PC-9 (cell line): ENCODE measurements at places on chromosomes 16 and 17.

- no peak for DNase-seq
- no peak overlapping the region for H3K4me3 ChIP-seq
- H3K4me1 ChIP-seq, result peaks cover 5% of the 10 kb centered on the region; the same call in 1 of the 2 replicates
- no peak overlapping the region for H3K27ac ChIP-seq
- no peaks in the 10 kb centered on the region for H3K36me3 ChIP-seq
These were observed 5.7 kb upstream of the ATP2A3 start for GRCh38 chr17:3969963-3970362.

DNA sequence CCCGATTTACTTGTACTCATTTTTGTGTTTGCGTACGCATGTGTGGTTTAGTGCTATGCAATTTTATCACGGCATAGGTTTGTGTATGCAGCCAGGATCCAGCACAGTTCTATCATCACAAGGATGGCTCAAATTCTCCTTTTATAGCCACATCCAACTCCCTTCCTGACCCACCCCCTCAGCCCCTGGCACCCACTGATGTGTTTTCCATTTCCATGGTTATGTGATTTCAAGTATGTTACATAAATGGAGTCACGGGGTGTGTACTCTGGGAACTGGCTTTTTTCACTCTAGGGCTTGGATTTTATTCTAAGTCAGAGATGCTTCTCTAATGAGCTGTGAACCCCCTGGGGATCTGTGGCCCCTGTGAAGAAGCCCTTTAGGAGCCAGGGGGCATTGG is 16.8 kb downstream of the IL4R start:
- H3K27me3 ChIP-seq, result no peaks in the 10 kb centered on the region
- H3K27ac ChIP-seq, result no peak overlapping the region
- peaks cover 32% of the 10 kb centered on the region for H3K4me1 ChIP-seq
- peaks cover 29% of the 10 kb centered on the region; the same call in 1 of the 2 replicates for H3K36me3 ChIP-seq
- no peak for DNase-seq
- H3K4me3 ChIP-seq, result no peak overlapping the region

- H3K36me3 ChIP-seq, result no peaks in the 10 kb centered on the region
- peak overlapping the region; percentile 56 for H3K27ac ChIP-seq
- H3K27me3 ChIP-seq, result no peaks in the 10 kb centered on the region
- peaks cover 38% of the 10 kb centered on the region for H3K4me1 ChIP-seq
- peak; percentile 88 for DNase-seq
These were observed 114.0 kb downstream of the CMIP start for GRCh38 chr16:81558444-81559175.

DNA sequence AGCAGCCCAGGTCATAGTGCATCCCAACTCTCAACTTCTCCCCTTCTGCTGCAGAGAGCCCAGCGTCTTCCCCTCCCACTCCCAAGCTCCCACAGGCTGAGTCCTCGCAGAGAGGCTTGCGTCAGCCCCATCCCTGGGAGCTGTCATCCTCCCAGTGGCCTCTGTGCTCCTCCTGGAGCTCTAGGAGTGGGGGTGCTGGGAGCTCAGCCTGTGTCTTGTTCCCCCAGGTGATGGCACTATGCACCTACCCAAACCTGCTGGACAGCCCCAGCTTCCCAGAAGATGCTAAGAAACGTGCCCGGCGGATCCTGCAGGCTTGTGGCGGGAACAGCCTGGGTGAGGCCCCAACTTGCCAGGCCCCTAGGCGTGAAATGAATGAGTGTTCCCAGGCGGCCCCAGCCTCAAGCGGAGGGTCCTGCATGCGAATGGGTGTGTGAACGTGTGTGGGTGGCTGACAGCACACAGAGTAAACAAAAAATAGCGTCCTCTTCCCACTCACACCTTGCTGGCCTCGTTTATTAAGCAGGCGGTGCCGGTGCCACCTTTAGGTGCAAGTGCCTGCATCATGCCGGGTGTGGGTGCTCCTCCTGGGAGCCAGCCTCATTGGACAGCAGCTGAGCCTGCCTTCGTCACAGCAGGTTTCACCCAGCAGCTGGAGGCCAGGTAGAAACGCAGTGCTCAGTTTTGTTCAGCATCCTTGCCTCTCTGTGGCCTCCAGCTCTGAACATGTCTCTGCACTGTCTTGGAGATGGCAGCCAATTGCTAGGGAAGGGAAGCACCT is 16.5 kb downstream of the GPT2 start:
- H3K27me3 ChIP-seq, result no peaks in the 10 kb centered on the region
- H3K4me1 ChIP-seq, result peaks cover 5% of the 10 kb centered on the region
- peaks cover 13% of the 10 kb centered on the region for H3K36me3 ChIP-seq

DNA sequence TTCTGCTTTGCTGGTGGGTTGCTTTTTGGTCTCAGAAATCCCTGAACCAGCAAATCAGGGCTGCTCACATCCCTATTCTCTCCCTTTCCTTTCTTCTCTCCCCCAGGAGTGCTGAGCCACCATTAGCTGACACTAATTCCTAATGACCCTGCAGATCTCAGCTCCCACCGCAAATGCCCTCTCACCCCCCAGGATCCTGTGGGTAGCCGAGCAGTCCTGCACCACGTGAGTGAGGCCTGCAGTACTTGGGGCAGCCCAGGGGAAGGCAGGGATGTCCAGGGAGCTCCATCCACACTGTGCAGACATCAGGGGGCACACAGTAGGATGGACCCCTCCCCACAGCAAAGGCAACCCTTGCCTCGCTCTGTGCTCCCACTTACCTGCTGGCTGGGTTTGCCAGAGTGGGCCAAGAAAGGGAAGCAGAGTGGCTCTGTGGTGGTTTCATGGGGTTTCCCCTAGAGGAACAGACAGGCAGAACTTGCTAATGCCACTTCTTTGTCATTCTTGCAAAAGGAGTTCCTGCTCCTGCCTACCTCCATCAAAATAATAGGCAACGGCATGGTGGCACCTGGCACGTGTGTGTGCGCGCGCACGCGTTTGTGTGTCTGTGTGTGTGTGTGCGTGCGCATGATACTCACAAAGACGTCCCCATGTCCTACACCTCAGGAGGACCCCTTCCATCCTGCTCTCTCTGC is 135.6 kb downstream of the GAS7 start:
- DNase-seq, result no peak
- H3K4me3 ChIP-seq, result no peak overlapping the region
- H3K27ac ChIP-seq, result no peak overlapping the region
- no peaks in the 10 kb centered on the region for H3K4me1 ChIP-seq
- no peaks in the 10 kb centered on the region for H3K36me3 ChIP-seq

GRCh38 chr16:5862103-5862840 is 764.7 kb upstream of the EEF2KMT start:
- no peak overlapping the region for H3K4me3 ChIP-seq
- H3K27ac ChIP-seq, result no peak overlapping the region
- no peaks in the 10 kb centered on the region for H3K4me1 ChIP-seq
- peaks cover 35% of the 10 kb centered on the region for H3K27me3 ChIP-seq
- H3K36me3 ChIP-seq, result no peaks in the 10 kb centered on the region

DNA sequence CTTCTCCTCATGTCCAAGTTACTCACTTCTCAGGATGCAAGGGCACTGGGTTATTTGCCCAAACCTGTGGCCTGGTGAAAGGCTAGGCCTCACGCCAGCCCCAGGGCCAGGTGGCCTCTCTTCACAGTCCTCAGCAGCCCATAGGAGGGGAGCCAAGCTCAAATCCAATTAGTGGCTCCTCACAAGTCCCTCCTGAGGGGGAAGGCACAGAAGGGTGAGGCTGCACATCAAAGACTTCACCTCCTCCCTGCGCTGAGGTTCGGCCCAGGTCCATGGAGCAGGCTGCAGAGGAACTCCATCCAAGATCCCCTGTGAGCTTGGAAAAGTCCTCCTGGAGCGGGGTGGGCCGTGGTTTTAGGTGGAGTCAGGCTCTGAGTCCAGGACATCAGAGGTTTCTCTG is 320.0 kb downstream of the FOXL1 start:
- no peak overlapping the region for H3K27ac ChIP-seq
- no peaks in the 10 kb centered on the region for H3K36me3 ChIP-seq
- no peak overlapping the region for H3K4me3 ChIP-seq
- H3K27me3 ChIP-seq, result peaks cover 100% of the 10 kb centered on the region
